ENCODE measurements at places on chromosomes 4 and X.

GRCh38 chr4:126238013-126238412, 923.3 kb downstream of the FAT4 start:
- DNase-seq: no peak

DNA sequence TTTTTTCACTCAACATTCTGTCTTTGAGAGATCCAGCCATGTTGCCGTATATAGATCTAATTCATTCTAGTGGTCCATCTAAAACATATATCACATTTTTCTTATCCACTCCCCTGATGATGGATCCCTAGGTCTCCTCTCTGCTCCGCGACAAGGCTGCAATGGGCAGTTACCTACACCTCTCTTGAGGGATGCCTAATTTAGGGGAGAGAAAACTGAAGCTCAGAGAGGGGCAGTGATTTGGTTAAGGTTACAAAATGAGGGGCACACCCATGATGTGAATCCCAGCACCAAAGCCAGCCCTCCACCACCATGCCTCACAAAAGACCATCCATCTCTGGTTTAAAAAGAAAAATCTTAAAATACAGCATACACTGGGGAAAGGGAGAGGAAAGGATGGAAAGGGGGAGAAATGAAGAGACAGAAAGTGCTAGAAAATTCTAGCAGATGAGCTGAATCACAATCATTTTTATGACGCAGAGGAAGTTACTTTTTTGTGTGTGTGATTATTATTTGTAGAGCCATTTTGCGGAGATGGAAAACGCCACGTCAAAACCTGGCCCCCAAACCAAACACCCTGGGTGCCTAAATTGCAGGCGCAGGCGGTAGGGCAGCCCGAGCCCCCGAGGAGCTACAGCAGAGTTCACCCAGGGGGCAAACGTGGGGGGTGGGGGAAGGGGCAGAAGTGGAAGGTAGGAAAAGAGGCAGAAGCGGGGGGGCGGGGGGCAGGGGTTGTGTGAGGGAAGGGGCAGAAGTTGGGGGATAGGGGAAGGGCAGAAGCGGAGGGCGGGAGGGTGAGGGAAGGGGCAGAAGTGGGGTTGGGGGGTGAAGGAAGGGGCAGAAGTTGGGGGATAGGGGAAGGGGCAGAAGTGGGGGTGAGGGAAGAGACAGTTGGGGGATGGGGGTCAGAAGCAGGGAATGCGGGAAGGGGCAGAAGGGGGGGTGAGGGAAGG, 1.3 kb upstream of the TSPYL2 start:
- DNase-seq: no peak

- no peak for DNase-seq
Observed at GRCh38 chrX:44025555-44025954, 52.4 kb upstream of the NDP start.

DNA sequence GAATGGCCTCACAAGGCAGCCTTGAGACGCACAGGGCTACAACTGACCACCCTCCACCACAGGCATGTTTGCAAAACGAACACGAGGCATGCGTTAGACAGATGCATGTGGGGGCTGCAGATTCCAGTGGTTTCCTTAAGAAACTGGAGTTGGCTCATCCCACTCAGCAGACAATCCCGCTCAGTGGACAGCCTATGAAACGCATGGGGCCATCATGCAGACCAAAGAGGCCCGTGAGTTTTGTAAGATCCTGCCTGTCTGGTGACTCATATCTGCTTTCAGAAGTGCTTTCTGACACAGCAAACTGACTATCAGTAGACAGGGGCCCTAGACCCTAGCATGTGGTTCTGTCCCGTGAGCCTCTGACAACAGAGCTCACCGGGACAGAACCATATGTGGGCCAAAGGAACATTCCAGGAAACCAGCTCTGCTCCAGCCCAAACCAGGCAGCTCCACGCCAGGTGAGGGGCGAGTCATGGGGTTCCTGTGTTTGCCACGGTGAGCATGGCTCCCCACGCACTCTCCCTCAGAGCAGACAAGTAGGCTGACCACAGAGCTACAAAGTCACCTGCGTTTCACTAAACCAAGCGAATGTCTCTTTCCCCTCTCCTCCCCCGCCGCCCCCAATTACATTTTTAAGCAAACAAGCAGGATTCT, 74.4 kb downstream of the MTMR1 start:
- DNase-seq: no peak

DNA sequence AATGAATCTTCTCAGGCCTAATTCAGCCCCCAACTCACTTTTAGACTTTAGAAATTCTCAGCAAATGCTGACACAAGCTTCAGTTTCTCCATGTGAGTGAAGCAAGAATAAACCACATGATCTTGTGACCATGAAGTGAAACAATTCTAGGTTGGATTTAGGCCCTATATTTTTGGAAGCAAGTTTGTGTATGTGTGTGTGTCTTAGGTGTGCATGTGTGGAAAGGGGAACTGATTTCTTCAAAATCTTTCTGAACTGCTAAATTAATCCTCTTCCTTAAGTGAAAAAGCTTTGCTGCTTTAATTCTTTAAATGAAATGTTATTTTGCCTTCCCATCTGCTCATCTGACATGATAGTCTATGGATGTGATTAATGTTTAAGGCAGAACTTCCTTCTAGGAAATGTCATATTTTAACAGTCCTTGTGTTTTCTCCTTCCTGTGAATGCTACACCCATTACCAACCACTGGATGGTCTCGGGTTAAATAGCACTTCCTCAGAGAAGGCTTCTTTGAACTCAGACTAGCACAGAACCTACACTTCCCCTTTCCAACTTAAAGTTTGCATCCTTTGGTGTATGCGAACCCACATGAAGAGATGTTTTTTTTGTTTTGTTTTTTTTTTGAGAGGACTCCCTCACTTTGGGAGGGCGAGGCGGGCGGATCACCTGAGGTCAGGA, 1.2 kb upstream of the TMEM144 start:
- DNase-seq: no peak

GRCh38 chrX:50812995-50813842, 775 bp downstream of the SHROOM4 start:
- DNase-seq: peak; percentile 23

DNA sequence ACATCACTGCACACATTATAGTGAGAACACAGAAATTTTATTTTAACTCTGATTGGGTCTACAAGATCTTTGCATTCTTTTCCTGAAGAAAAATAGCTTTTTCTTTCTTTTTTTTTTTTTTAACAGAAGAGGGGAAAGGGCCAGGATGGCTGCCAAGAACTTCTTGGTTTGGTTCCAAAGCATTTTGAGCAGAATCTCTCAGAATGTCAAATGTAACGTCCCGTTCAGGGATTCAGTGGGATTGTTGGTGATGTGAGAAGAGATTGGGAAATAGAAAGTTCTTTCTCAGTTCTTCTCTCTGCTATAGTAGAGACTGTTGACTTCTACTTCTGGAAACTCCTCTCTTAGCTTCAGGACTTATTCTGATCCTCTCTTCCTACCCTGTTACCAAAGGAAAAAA, 70.9 kb upstream of the CBR4 start:
- peak; percentile 50 for DNase-seq

GRCh38 chrX:129522184-129523078, 859 bp downstream of the SMARCA1 start:
- peak; percentile 46 for DNase-seq

DNA sequence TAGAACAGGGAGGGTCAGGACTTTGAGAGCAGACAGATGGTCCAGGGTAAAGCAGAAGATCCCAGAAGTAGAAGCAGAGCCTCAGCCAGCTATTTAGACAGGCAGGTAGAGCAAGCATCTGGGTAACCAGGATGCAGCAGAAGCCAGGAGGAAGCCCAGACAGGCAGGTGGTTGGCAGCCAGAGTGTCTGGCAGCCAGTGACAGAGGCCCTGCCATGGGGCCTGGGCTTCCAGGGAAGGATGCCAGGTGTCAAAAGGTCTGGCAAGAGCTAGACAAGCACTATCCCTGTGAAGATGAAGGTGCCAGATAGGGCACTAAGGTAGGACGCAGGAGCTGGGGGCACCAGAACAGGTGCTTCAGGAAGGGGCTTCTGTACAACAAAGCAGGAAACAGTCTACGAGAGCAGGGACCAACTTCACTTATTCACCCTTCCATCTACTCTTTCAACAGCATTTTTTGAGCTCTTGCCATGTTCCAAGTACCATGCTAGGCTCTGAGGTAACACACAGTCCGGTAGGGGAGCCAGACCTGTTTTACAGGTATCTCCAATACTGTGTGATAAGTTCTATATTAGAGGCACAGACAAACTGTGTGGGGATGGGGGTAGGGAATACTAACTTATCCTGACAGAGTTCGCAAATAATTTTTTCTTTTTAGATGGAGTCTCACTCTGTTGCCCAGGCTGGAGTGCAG, 38.1 kb upstream of the GJB1 start:
- DNase-seq: no peak

GRCh38 chr4:173192375-173193162, 24.0 kb downstream of the GALNT7 start:
- DNase-seq: no peak

DNA sequence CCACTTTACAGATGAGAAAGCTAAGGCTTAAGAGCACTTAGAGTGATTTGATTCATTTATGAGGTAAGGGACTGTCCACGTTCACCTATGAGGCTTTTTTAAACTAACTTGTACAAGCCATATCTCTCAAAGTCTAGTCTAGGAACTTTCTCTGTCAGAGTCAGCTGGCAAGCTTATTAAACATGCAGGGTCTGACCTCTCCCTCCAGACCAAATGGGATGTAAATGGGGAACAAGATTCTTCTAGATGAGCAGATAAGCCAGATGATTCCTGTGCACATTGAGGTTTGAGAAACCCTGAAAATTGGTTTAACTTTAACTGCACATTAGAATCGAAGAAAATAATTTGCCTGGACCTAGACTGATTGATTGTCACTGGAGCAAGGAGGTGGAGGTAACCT, 160.0 kb upstream of the SPRY1 start:
- no peak for DNase-seq

GRCh38 chr4:1241466-1241935, 7.4 kb downstream of the CTBP1 start:
- no peak for DNase-seq

Data from globus pallidus (tissue), 1 donor.